ENCODE measurements at places on chromosomes 1 and 21.
A peak's percentile ranks its signal among the peaks of the same experiment; 100 is the strongest.

DNA sequence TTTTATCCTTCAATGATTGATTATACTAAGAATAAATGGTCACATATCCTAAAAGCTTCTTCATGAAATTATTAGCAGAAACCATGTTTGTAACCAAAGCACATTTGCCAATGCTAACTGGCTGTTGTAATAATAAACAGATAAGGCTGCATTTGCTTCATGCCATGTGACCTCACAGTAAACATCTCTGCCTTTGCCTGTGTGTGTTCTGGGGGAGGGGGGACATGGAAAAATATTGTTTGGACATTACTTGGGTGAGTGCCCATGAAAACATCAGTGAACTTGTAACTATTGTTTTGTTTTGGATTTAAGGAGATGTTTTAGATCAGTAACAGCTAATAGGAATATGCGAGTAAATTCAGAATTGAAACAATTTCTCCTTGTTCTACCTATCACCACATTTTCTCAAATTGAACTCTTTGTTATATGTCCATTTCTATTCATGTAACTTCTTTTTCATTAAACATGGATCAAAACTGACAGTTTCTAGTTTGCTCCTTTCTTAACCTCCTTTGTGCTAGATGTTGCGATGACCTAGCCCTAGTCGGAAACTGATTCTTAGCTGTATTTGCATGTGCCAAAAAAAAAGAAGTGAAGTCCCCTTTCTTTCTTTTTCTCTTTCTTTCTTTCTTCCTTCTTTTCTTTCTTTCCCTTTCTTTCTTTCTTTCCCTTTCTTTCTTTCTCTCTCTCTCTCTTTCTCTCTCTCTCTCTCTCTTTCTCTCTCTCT, 45.1 kb downstream of the MAP3K7CL start:
- DNase-seq = no peak

DNA sequence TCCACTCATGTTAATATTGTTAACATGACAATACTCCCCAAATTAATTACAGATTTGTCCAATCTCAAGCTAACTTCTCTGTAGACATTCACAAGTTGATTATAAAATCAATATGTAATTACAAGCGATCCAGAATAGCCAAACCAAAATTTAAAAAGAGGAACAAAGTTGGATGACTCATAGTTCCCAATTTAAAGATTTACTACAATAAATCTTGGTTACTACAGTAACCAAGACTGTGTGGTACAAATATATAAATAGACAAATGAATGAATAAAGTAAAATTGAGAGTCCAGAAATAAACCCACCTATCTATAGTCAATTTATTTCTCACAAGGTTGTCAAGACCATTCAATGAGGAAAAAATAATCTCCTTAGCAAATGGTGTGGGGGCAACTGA, 7.1 kb upstream of the KRTAP10-4 start:
- DNase-seq = no peak

DNA sequence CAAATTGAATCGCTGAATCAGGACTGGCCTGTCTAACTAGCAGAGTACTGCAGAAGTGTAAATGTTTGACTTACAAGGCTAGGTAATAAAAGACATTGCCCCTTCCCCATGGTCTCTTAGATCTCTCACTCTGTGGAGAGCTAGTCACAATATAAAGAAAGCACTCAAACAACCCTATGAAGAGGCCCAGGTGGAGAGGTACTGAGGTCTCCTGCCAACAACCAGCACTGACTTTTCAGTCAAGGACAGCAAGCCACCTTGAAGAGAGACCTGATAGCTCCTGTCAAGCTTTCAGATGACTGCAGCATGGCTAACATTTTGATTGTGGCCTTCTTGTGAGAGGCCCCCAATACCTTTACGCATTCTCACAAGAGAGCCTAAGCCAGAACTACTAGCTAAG, 18.5 kb downstream of the HFM1 start:
- DNase-seq = no peak

DNA sequence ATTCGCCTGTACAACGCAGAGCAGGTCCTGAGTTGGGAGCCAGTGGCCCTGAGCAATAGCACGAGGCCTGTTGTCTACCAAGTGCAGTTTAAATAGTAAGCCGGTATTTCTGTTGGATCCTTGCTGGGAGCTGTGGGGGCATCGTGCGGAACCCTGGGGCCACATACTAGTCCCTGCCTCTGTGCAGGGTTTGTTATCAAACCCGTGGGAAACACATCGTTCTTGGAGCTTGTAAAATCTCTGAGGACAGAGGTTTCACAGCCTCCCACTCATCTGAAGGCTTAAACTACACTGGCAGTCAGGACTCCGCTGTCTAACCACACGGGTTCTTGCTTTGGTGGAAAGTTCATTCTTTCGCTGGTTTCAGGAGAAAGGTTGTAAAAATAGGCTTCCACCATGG, 11.7 kb downstream of the IFNGR2 start:
- DNase-seq = no peak

GRCh38 chr1:110161849-110162248, 11.6 kb downstream of the SLC6A17 start:
- no peak for DNase-seq

- DNase-seq = no peak
Measured at GRCh38 chr1:201016943-201017827, 6.3 kb downstream of the KIF21B start.

DNA sequence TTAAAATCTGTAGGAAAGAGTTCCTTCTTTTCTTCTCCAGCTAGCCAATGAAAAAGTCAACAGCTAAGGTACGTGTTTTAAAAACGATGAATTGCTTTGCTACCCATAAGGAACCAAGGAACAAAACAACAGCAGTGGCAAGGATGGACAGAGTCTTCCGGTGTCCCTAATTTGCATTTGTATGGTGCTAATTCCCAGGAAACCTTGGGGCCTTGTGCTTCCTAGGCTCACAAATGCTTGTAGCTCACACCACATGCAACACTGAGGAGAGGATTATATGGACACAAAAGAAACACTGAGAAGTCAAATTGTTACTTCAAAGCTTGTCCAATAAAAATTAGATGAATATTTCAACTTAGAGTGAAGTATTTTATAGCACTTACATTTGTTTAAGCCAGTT, 1.8 kb upstream of the PGBD5 start:
- DNase-seq = no peak

DNA sequence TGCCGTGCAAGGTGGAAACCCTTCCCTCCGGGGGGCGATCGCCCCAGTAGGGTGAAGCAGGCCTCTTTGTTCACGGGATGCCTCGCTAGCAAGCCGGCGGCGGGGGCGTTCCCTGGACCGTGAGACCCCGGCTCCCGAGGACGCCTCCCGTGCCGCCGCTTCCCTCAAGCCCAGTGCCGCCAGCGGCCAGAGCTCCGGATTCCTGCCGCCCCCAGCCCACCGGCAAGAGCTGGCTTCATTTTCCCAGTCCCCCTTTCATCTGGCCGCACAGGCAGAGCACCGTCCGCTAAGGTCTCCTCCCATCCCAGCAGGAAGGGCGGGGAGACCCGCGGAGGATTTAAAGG, 16.3 kb downstream of the IER5 start:
- no peak for DNase-seq

GRCh38 chr1:39129514-39129913, 75.0 kb upstream of the MACF1 start:
- DNase-seq = no peak

DNA sequence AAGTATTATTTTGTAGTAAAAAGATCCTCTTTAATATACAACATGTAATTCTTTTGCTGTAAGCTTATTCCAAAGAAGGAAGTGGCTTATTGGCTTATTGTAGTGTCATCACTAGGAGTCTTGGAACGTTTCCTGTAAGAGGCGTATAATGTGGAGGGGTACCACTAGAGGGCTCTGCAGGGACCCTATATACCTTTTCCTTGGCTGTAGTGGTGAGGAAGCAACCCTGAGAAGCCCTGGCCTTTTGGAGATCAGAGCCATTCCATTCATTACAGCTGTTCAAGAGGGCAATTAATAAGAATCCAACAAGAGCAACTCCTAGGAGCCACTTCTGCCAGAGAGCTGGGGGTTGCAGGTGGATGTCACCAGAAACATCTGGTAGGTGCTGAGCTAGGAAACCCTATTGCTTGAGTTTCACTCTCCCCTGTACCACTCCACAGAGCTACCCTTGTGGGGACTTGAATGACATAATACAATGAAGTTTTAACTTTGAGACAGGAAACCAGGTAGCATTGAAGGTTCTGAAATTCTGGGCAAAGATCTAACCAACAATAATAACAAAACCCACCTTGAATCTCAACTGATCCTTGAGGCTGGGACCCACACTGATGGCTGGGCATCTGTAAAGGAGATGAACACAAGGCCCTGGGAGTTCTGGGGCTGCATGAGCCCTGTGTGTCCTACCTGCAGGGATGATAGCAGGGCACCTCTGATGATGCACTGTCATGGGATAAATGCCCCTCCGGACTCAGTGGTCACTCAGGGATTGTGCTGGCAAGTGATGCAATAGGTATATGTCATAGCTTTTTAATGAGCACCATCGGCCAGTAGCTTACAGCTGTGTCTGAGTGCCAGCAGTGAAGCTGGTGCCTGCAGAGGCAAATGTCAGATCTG, 160.2 kb upstream of the COA6 start:
- DNase-seq = peak; percentile 61

- peak; percentile 34 for DNase-seq
Measured at GRCh38 chr1:215273838-215274516, 191.4 kb downstream of the KCNK2 start.

DNA sequence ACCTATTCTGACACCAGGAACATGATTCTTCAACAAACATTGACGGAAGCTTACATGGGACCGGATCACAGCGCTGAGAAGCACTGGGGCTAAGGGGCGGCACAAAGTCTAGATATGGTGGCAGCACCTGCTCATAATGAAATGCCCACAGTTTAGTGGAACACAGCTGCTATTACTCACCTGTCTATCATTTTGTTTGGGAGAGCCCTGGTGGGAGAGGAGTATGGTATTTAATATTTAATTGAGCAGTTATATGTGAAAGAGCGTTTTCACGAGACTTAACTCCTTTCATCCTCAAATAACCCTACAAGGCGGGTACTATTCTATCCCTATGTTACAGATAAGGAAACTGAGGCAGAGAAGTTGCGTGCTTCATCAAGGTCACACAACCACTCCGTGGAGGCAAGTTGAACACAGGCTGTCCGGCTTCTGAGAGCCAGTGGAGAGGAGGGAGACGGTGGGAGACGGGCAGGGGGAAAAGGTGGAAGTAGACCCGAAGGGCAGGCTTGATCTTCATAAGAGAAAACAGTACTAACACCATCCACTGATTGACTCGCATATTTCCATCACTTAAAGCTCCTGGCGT, 790 bp upstream of the TSNAX start:
- no peak for DNase-seq

GRCh38 chr1:210446479-210446878, 117.8 kb downstream of the HHAT start:
- DNase-seq = no peak

- DNase-seq = no peak
Measured at GRCh38 chr21:30349572-30349971, 1.2 kb upstream of the KRTAP23-1 start.

GRCh38 chr1:90175490-90176167, 180.7 kb downstream of the ZNF326 start:
- no peak for DNase-seq

DNA sequence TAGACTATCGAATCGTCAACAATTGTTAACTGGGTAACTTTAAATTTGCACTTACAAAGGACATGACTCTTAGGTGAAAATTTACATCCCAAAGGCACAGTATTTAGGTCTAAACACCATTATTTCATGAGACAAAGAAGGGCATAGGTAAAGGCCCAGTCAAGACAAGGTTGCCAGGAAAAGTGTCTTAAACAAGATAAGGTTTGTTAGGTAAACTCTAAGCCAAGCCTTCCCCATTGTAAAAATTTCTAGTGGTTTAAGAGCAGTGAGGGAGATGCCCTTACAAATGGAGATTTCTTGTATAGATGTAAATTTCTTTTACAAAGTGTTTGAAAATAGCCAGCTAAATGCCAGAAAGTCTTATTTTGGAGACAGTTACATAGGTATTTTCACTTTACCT, 36.9 kb upstream of the FNBP1L start:
- DNase-seq = no peak

GRCh38 chr1:67666636-67667035, 18.4 kb upstream of the GADD45A start:
- DNase-seq = no peak

- DNase-seq = no peak
Measured at GRCh38 chr1:203441766-203442165, 33.8 kb upstream of the PRELP start.

DNA sequence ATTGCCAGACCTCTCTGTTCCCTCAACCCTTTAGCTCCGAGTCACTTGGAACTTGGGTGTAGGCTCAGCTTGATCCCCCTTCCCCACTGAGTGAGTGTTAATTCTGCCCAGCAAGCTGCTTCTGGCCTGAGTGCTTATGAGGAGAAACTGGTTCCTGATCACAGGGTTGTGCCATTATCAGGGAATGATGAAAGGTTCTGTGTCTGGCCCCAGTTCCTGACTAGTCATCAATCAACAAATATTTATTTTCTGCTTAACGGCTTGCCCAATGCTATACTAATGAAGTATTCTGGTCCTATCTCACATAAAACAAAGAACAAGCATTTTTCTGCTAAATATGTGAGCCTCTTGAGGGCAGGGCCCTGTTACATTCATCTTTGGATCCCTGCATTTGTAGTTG, 20.8 kb downstream of the CC2D1B start:
- DNase-seq = no peak

DNA sequence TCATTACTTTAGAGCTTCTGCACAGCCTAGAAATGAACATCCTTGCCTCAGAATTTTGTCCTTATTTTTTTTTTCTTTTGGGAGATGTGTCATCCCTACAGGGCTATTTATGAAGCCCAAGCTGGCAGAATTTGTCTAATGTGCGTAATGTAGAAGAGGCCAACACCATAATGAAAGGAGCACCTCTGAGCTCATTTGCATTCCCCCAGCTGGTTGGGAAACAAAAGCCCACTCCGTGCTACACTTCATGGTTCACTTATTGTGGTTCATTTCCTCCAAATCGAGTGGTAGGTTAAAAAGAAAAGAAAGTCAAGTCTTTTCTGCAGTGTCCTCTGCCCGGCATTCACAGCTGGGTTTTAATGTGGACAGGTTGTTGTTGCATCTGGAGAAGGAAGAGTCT, 73.5 kb downstream of the KAZN start:
- DNase-seq = no peak

DNA sequence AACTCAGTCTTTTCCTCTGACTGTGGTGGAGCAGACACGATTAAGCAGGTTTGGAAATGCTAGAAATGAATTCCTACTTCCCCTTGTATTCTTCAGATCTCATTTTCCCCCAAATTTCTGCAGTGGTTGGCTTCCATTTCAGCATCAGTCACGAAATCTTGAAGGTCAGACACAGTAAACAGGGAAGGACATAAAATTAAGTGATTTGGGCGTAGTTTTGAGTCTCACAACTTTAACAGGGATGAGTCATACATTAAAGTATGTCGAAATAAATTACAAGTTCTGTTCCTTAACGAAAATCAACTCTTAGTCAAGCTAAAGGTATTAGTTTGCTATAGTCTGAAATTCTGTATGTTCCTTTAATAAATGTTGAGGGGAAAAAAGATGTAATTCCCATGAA, 61.1 kb downstream of the HNRNPR start:
- DNase-seq = no peak

DNA sequence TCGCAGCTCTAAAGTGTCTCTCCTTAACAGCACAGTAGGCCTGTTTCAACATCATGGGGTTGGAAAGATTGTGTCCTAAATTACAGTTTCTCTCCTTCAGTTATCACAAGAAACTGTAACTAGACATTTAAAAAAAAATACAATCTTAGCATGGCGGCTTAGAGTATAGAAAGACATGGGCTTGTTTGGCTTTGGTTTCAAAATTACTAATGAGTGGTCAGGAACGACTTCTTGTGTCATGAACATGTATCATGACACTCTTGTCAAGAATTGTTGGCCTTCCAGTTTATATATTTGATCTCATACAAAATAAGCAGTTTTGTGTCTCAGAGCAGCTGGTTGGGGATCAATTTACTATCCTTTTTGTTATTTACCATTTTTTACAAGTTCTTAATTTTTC, 2.1 kb downstream of the GJA8 start:
- no peak for DNase-seq

Measured in SK-N-MC (cell line).